Activated naive CD4-positive, alpha-beta T cell treated with anti-CD3 and anti-CD28 coated beads for 36 hours (primary cell): ENCODE measurements at places on chromosomes 11 and 22.
A peak's percentile ranks its signal among the peaks of the same experiment; 100 is the strongest.

DNA sequence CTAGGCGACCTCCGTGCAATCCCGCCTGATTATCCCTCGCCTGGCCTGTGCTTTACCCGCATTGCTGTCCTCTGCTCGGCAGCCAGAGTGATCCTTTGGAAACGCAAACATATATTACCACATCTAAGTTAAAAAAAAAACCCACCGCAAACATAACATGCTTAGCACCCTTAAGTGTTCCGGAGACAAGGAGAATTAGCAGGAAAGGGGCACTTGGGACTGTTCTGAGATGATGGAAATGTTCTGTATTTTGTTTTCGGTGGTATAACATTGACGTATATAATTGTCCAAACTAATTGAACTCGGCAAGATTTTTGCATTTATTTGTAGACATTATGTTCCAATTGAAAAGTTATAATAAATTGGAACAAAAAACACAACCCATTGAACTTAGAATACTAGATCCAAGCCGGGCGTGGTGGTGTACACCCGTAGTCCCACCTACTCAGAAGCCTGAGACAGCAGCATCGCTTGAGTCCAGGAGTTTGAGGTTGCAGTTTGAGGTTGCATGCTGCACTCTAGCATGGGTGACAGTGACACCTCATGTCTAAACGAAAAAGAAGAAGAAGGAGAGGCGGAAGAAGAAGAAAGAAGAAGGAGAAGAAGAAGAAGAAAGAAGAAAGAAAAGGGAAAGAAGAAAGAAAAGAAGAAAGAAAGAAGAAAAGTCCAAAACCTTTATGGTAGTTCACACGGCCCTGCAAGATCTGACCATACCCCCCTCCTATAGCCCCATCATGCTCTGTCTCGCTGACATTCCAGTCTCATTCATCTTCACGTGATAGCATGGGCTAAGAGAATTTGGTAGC lies 604 bp upstream of the POLR3H start:
- DNase-seq, result no peak

DNA sequence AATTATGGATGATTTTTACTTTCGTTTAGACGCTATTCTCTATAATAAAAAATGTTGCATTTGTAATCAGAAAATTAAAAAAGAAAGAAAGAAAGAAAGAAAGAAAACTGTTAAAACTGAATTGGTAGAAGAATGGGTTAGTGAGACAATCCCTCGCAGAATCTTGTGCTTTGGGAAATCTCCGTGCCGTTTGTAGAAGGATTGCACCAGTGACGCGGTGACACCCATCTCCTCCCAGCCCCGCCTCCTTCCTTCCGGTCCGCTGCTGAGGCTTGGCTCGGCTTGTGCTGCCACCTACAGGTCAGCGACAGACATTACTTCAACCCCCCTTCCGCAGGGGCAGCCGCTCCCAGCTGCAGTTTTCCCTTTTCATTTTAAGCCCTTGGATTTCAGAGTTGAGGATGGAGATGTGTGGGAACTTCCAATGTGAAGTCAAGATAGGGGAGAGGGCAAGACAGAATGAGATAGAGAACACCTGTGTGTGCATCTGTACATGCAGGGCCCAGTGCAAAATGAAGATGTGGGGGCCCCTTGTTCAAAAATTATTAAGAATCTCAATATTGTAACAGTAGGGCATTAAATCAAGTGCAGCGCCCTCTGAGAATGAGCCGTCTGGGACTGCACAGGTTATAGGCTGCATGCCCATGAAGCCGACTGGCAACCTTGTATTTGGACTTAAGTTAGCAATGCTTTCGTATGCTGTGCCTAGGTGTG lies 41.1 kb downstream of the TST start:
- peak; percentile 95 for DNase-seq

DNA sequence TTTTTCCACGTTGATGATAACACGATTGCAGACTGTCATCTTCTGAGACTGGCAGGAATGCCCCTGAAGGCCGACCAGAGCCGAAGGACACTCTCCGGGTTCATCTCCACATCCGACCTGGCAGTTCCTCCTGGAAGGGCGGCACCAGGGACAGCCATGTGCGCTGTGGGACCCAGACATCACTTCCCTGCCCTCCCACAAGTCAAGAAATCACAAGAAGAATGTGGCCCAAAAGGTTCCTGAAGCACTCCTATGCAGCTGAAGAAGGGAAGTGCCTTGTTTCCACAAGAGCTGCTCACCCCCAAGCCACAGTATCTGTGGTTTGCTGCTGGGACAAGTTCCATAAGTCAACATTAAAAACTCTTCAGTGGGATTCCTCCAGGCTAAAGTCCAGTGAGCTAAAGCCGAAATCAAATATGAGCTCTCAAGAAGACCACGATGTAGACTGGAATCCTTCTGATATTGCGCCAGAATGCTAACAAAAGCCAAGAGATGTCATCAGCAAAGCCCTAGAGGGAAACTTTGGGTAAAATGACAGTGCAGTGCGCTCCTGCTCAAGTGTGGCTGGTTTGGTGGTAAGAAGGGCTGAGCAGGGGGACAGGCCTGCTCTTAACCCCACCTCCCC lies 21.2 kb downstream of the PACSIN2 start:
- no peak for DNase-seq

GRCh38 chr11:130396965-130397364 lies 31.4 kb downstream of the ADAMTS8 start:
- no peak for DNase-seq

DNA sequence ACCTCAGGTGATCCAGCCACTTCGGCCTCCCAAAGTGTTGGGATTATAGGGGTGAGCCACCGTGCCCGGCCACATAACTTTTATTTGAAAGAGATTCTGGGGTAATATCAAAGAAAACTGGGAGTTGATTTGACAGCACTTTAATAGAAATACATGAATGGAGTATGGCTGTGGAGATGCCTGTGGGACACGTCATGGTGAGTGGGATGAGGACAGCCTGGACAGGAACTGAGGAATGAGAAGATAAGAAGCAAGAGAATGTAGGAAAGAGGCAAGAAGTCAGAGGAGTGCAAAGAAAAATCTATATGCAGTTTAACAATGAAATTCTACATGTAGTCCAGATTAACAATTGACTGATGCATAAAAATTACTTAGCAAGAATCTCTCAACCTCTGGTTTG lies 31.0 kb downstream of the SLC22A6 start:
- DNase-seq, result no peak

- no peak for DNase-seq
Measured at GRCh38 chr11:63939397-63939891, 642 bp downstream of the NAA40 start.

- DNase-seq, result peak; percentile 8
Measured at GRCh38 chr11:117230999-117231841, 653 bp downstream of the PCSK7 start.

DNA sequence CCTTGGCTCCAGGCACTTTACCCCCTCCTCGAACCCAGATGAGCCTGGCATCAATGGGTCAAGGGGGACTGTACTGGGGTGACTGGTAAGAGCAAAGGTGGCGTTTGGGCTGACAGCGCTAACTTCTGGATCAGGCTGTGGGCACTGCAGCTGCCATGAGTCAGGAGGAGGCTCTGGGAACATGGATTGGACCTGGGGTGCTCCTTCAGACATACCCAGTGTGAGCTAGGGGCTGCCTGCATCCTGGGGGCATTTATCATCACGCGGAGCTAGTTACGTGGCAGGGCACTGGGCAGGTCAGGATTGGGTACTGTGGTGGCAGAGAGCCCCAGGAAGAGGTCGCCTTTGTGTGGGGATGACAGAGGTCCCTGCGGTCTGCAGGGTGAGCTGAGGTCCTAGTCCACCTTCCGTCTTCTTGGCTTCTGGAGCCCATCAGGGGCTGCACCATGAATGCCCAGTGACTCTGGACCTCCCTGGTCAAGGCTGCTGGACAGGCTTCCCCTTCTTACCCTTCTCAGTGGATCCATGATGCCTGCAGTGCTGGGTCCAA lies 13.1 kb downstream of the GRIK4 start:
- DNase-seq, result no peak

GRCh38 chr11:131108760-131109159 lies 192.5 kb upstream of the SNX19 start:
- DNase-seq, result no peak

- no peak for DNase-seq
Measured at GRCh38 chr11:7924536-7924935, 6.5 kb downstream of the OR10A6 start.

DNA sequence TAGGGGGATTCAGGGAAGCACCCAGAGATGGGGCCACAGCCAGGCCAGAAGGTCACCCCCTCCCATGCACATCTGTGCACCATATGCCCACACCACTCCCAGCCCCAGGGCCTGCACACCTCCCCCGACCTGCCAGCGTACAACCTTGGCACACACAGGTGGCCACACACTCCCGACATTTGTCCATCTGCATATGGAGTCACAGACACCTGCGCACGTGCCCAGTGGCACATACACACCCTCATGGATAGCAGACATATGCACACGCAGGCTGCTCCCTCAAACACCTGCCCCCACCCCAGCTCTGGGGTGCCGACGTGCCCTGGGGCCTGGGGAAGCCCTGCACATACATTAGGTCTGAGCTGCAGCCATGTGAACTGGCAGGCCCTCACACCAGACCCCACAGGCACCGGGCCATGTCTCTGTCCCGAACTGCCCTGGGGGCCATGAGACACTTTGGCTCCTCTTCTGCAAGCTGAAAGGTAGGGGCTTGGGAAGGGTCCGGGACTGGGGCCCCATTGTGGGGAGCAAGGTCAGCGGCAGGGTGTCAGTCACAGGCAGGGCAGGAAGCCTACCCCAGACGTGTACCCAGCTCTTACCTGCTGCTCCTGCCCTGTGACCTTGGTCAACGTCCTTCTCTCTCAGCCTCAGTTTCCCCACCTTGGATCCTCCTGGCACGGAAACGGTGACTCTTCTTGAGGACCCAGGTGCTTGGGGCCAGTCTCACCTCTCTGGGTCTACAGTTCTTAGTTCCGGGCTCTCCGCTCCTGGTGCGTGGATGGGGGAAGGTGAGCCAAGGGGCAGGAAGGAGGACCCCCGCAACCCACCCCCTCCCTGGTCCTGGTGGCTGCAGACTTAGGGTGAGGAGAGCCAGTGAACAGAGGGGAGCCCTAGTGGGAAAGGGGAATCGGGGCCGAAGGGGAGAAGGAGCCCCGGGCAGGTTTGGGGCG lies 579 bp upstream of the CABP7 start:
- DNase-seq, result no peak

DNA sequence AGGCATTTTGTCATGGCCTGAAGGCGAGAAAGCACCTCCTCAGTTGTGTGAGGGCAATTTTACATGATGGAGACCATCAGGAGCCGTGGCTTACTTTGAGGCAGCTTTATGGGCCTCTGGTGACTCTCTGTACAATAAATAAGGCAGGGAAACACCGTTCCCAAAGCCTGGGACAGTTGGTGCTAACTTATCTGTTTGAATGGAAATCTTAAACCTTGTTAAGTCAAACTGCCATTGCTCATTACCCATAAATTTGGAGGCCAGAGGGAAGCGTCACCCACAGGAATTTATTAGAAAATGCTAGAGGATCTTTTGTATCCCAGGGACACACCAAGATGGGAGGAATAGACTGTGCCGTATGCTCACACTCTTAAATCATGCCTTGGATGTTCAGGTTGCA lies 1156.9 kb downstream of the BRD1 start:
- DNase-seq, result no peak

DNA sequence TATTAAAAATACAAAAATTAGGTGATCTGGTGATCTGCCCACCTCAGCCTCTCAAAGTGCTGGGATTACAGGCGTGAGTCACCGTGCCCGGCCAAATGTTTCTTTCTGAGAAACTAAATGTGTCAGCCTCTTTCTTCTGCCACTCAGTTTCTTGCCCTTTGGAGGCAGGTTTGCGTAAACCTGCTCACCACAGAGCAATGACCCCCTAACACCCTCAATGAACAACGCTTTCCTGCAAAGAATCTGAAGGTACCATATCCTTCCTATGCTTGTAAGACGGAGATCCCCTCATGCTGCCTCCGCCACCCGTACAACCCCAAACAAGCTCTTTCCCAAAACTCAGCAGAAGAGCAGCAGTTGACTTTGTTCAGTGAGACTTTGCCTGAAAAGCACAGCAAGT lies 38.7 kb upstream of the TTLL12 start:
- DNase-seq, result no peak

DNA sequence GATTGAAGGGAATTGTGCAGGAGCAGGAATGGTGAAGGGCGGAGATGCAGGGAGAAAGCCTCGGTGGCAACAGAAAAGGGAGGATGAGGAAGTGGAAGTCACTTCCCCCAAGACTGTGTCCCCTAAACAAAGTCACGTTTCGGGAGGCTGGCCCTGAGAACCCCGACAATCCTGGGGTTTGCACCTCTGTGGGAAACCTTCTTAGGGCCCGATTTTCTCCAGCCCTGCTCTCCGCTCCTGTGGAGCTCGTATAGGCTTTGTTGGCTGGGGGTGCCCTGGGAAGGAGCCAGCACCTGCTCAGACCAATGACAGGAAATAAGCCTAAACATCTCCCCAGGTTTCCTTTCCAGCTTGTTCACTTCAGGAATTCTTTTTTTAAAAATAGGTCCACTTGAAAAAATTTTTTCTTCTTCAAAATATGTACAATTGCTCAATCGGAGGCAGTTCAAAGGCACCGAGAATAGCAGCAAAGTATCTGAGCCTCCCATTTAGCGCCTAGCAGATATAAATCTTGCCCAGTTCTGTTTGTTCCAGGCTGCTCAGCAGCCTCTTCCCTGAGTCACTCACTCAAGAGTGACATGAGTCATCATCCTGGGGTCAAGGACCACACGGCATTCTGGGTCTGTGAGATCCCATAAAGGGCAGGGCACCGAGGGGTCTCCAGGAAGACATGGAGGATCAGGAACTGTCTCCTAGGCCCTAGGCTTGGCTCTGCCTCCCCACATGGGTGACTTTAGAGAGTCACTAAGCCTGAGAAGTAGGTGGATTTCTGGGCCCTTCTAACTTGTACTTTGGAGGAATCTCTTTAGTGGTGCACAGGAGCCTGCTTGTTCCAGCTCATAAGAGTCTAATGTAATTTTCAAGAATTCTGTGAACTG lies 34.0 kb downstream of the IRAG1 start:
- no peak for DNase-seq

DNA sequence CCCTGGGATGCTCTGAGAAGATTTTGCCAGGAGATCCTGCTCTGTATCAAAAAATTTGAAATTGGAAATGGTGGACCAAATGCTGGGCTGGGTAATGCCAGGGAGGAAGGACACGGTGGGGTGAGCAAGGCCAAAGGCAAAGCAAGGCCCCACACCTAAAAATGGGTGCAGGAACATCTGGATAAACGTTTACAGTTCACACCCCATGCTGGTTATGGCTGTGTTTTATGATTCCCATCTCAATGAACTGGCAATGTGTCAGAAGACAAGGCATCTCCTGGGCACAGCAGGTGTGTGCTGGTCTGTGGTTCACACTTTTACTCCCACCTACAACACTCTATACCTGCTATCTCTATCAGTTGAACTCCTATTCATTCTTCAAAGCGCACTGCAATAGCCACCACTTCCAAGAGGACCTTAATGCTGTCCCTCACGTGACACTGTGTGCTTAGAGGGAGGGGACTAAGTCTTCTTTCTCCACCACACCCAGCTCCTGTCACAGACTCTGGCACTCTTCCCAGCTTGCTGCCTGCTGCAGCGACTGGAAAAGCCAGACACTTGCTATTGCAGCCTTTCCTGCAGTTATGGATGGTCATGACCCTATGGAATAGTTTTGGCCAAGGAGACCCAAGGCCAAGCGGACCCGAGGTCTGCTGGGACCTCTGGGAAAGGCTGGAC lies 277.5 kb downstream of the CTTN start:
- DNase-seq, result no peak

GRCh38 chr11:128965485-128965884 lies 22.8 kb upstream of the TP53AIP1 start:
- no peak for DNase-seq

- no peak for DNase-seq
Measured at GRCh38 chr22:36928786-36929535, 15.5 kb downstream of the CSF2RB start.
